Body of pancreas (tissue), 4 donors: ENCODE measurements at places on chromosomes 5 and 9. TPM values are rescaled to one million over a fixed set of nuclear protein-coding genes. Genes with fewer than 3 reads are reported as not detected.

- DNase-seq = no peak
These were observed 58.5 kb downstream of the PDE6A start for GRCh38 chr5:149886060-149886459.

DCAF12 gene
- 19.1 TPM for total RNA-seq

KCNMB1 gene
- total RNA-seq = not detected

PCDHGB7 gene
- total RNA-seq = 7.9 TPM

DNA sequence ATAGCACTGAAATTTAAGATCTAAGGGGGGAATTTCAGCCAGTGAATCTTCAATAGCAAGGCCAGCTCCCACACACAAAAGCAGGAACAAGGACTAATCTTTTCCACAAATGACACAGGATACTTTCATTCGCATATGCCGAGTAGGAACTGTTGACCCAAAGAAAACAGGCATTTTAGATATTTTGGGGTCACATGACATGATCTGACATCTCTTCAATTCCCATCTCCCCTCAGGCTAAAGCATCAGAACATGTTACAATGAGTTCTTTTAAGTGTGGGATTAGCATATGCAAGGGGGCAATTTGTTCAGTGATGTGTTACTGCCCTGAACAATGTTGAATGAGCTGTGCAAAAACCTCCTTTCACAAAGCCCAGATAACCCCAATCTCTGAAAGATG lies 68.2 kb downstream of the TLE1 start:
- no peak for DNase-seq

ETF1 gene
- total RNA-seq = 24.9 TPM

PPP1R26 gene
- total RNA-seq = 17.8 TPM

- DNase-seq = no peak
These were observed 57.5 kb downstream of the CSF2 start for GRCh38 chr5:132130918-132131715.

GRCh38 chr9:125904155-125904851 lies 157.1 kb downstream of the PBX3 start:
- no peak for DNase-seq

DNA sequence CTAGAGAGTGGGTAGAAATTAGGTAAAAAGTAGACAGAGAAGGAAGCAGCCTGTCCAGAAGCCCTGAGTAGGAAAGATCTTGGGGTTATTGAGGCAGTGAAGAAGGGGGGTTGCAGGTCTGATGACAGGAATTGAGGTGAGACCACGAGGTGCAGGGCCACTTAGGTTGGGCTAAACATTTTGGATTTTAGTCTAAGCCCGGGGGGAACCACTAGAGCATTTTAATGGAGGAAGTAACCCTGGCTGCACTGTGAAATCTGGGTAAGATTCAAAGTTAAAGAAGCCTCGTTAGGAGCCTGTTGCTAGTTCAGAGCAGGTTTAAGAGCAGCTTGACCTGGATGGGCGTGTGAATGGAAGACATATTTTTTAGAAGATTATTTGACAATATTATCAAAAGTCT lies 38.3 kb downstream of the MAP3K1 start:
- DNase-seq = no peak

LIFR gene
- total RNA-seq = 45.4 TPM

OCLN gene
- total RNA-seq = 23.1 TPM

GRCh38 chr5:79305706-79306105 lies 69.8 kb downstream of the JMY start:
- DNase-seq = no peak

- DNase-seq = no peak
These were observed 360.1 kb upstream of the C9orf72 start for GRCh38 chr9:27933210-27934025.

DNA sequence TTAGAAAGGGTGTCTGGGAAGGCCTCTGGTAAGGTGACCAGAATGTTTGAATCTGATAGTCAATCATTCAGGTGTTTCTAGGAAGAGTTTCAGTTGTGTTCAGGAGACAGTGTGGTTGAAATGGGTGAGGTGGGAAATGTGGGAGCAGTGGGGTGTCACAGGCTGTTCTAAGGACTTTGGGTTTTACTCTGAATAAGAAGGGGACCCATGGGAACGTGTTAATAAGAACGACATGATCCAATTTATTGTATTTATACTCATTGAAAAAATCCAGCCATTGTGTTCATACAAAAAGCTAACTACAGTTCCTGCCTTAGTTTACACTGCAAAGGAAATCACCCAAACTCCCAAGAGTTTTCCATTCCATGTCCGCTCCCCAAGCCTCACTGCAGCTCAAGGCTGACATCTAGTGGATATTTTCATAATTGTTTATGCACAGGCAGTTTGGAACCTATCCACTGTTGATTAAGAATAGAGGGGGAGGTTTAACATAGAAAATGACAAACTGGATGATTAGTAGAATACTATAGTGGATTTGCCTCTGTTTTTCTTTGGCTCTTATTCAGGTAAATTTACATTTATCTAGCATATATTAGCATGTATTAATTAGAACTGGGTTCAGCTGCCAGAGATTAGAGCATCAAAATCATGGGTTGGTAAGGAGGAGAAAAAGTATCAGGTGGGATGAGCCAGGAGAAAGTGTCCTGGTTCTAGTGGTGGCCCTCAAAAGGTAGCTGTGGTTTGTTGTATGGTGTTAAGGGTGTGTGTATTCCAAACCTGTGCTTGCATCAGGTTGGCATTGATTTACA lies 17.7 kb downstream of the CAVIN4 start:
- no peak for DNase-seq

- no peak for DNase-seq
These were observed 196.5 kb upstream of the TBCA start for GRCh38 chr5:77972469-77973252.

DNA sequence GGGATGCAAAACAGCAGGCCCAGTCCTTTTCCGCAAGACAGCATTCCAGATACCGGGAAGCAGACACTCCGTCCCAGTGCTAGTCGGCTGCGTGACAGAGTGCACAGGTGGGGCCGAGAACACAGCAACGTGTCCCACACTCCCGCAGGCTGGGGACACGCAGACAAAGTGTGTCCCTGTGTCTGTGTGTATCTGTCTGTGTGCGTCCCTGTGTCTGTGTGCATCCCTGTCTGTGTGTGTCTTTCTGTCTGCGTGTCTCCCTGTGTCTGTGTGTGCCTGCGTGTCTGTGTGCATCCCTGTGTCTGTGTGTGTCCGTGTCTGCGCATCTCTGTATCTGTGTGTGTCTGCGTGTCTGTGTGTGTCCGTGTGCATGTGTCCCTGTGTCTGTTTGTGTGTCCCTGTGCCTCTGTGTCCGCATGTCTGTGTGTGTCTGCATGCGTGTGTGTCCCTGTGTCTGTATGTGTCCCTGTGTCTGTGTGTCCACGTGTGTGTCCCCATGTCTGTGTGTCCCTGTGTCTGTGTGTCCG lies 137.0 kb downstream of the MRPL36 start:
- DNase-seq = no peak

PCDHA4 gene
- 2.0 TPM for total RNA-seq

DNA sequence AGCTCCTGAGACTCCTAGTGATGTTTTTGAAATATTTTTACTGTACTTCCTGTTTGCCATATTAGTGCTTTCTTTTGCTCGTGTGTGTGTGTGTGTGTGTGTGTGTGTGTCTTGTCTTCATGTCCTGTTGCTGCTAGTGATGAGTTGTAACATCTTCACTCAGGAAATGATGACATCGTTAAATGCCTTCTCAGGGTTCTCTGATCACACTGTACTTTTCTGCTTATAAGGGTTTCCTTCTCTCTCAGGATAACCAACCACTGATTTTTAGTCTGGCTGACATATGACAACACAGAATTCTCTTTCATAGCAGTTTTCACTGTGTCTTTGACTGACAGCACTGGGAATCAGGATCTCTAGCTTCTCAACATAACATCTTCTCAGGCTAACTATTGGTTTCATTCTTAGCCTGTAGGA lies 16.1 kb downstream of the SV2C start:
- no peak for DNase-seq

PLAC8L1 gene
- not detected for total RNA-seq

DNA sequence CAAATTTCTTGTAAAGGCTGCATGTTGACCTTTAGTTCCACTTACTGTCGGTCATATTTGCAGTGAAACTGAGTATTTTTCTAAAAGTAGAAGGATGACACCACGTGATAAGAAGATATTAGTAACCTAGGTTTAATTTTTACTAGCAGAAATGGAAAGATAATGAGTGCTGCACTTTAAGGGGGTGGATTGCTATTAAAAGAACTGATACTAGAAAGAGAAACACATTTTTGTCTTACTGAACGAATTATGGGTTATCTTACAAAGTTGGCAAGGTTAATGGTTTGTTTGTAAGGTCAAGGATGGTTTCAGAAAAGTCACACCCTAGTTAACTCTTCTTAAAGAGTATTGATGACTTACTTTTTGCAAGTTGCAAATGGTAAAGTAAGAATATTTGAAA lies 2.4 kb downstream of the MACIR start:
- no peak for DNase-seq

GRCh38 chr9:110208031-110208430 lies at the start of gene C9orf152:
C9orf152 (minus strand) TSS chr9:110208159; CDS start chr9:110207579, 580 bp downstream.
- peak; percentile 79 for DNase-seq

FOXD4L3 gene
- total RNA-seq = not detected

TMED7 gene
- 40.5 TPM for total RNA-seq

- no peak for DNase-seq
These were observed 186.8 kb downstream of the ZNF462 start for GRCh38 chr9:107049803-107050184.

PAEP gene
- not detected for total RNA-seq

IL4 gene
- not detected for total RNA-seq
